CD8-positive, alpha-beta memory T cell (primary cell): ENCODE measurements at places on chromosomes 5 and 9. TPM values are rescaled to one million over a fixed set of nuclear protein-coding genes. Genes with fewer than 3 reads are reported as not detected.
A peak's percentile ranks its signal among the peaks of the same experiment; 100 is the strongest.

Gene RAB3C
- not detected for total RNA-seq

Gene LEAP2
- total RNA-seq: 2.7 TPM

Gene TLX3
- total RNA-seq: not detected

Gene SH3RF2
- 0.09 TPM for total RNA-seq

Gene TRIM7
- 2.3 TPM for total RNA-seq

Gene SAPCD2
- 12.7 TPM for total RNA-seq

GRCh38 chr9:107721705-107722245, 232.2 kb upstream of the KLF4 start:
- no peak overlapping the region for H3K27ac ChIP-seq
- no peak overlapping the region for H3K4me3 ChIP-seq
- no peaks in the 10 kb centered on the region for H3K4me1 ChIP-seq

- H3K4me3 ChIP-seq: no peak overlapping the region
- H3K4me1 ChIP-seq: no peaks in the 10 kb centered on the region
- no peaks in the 10 kb centered on the region for H3K27me3 ChIP-seq
- DNase-seq: no peak
Observed at GRCh38 chr5:159515197-159515596, 184.9 kb upstream of the IL12B start.

DNA sequence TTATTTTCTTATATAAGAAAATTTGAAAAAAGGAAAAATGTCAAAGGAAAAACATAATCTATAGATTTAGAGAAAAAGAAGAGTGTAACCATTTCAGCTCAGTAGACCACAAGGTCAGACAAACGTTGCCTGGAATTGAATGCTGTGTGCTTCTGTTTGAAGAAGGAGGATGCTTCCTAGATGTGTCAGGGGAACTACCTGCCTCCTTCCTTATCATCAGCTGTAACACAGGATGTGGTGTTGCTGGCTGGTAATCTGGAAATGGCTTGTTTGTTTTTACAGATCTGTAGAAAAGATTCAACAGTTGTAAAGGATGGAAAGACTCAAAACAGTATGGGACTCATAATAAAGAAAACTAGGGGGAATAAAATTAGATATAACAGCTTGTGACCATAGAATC, 160.7 kb upstream of the MEF2C start:
- no peaks in the 10 kb centered on the region for H3K36me3 ChIP-seq
- H3K4me3 ChIP-seq: no peak overlapping the region
- DNase-seq: no peak
- H3K27me3 ChIP-seq: no peaks in the 10 kb centered on the region

GRCh38 chr5:112142769-112143270, 276.3 kb downstream of the EPB41L4A start:
- H3K27me3 ChIP-seq: no peaks in the 10 kb centered on the region
- H3K36me3 ChIP-seq: no peaks in the 10 kb centered on the region
- DNase-seq: no peak

DNA sequence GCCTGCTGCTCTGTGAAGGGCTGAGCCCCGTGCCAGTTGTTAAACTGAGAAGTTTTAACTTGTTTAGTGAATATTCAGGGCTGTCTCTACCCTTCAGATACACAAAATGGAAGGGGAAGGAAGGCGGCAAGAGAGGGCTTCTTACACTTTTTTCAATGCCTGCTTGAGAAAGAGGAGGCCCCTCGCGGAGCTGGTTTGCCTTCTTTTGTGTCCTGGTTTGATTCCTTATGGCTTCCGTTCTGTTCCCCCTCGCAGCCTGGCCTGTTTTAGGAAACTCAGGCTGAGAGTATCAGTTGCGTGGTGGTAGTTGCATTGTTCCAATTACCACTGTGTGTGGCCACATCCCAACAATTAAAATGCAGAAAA, 1.0 kb downstream of the FAM53C start:
- peak overlapping the region; percentile 70 for H3K4me3 ChIP-seq
- no peaks in the 10 kb centered on the region for H3K27me3 ChIP-seq
- peaks cover 31% of the 10 kb centered on the region for H3K4me1 ChIP-seq
- H3K27ac ChIP-seq: peak overlapping the region; percentile 85

GRCh38 chr9:109710830-109711229, 69.2 kb upstream of the PALM2AKAP2 start:
- no peak overlapping the region for H3K4me3 ChIP-seq
- no peak overlapping the region for H3K27ac ChIP-seq
- H3K27me3 ChIP-seq: no peaks in the 10 kb centered on the region
- no peaks in the 10 kb centered on the region for H3K36me3 ChIP-seq
- DNase-seq: no peak
- no peaks in the 10 kb centered on the region for H3K4me1 ChIP-seq

DNA sequence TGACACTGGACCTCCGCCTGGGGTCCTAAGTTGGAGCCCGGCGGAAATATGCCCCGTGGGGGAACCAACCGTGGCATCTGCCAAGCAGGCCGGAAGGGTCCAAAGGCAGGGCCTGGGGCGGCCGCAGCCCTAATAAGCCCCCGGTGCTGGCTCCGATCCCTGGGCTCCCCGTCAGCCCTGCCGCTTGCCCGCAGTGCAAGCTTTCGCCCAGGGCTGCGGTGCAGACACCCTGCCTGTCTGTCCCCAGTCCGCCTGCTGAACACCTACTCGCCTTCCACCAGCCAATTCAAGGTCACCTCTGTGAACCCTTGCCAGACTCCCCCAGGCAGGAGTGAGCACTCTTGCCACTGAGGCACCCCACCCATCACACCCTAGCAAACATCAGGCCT, 502 bp upstream of the PTGR1 start:
- no peaks in the 10 kb centered on the region for H3K36me3 ChIP-seq
- no peak overlapping the region for H3K27ac ChIP-seq
- no peak for DNase-seq
- peaks cover 18% of the 10 kb centered on the region for H3K4me1 ChIP-seq
- no peak overlapping the region for H3K4me3 ChIP-seq

GRCh38 chr9:81390792-81391456, 298.4 kb downstream of the TLE1 start:
- H3K36me3 ChIP-seq: no peaks in the 10 kb centered on the region
- no peaks in the 10 kb centered on the region for H3K4me1 ChIP-seq
- DNase-seq: no peak
- no peak overlapping the region for H3K27ac ChIP-seq
- H3K27me3 ChIP-seq: no peaks in the 10 kb centered on the region

- no peak overlapping the region for H3K27ac ChIP-seq
- DNase-seq: no peak
- H3K36me3 ChIP-seq: no peaks in the 10 kb centered on the region
- H3K4me1 ChIP-seq: no peaks in the 10 kb centered on the region
- H3K4me3 ChIP-seq: no peak overlapping the region
Observed at GRCh38 chr5:134995850-134996402, 28.2 kb downstream of the CATSPER3 start.

DNA sequence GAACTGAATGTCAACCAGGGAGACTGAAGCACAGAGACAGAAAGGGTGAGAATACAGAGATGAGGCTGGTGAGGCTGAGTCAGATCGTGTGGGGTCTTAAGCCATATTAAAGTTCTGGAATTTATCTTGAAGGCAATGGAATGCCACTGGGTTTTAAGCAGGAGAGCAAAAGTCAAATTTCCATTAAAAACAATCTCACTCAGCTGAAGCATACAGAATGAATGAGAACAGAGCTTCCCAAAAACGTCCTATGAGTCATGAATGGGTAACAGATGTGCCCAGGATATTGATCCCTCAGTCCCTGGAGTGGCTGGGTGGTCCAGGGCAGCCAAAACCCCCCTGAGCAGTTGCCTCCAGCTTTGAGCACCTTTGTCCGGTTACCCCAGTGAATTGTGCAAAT, 44.9 kb downstream of the PFDN1 start:
- no peak for DNase-seq
- no peaks in the 10 kb centered on the region for H3K36me3 ChIP-seq
- H3K27ac ChIP-seq: no peak overlapping the region
- H3K4me1 ChIP-seq: peaks cover 17% of the 10 kb centered on the region
- no peaks in the 10 kb centered on the region for H3K27me3 ChIP-seq

DNA sequence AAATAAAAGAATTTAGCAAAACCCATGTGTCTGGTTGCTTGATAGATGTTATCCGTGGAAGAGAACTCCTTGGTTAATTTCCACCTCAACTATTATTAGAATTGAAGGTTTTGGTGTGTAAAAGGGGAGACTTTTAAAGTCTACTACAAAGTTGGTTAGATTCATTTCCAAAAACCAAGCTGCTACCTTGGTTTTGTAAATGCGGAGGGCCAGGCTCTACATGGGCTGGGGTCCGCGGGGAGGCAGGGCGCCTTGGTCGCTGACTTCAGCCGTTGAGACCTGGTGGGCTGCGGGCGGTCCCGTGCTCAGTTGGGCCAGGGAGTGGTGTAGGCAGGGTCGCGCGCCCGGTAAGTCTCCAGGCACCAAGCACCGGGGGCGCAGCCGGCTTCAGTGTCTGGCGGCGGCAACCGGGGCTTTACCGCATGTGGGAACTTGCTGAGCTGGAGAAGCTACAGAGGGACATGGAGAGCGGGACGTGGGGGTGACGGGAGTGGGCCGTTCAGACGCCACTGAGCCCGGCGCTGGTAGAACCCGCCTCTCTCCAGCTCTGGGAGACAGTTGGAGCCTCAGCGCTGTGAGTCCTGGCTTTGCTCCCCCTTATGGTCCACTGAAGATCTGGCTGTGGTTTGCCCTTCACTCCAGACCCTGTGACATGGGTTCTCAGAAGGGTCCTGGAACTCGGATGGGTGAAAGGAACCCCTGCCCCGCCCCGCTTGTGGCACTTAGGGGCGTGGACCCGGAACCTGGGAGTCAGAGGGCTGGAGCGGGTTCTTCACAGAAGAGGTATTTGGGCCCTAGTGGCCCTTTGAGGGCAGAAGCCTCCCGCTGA, 11.8 kb downstream of the NR2F1 start:
- no peak overlapping the region for H3K4me3 ChIP-seq
- H3K36me3 ChIP-seq: no peaks in the 10 kb centered on the region
- no peak for DNase-seq
- peaks cover 66% of the 10 kb centered on the region for H3K27me3 ChIP-seq
- no peak overlapping the region for H3K27ac ChIP-seq

- H3K4me1 ChIP-seq: peaks cover 27% of the 10 kb centered on the region
- peak; percentile 95 for DNase-seq
- H3K36me3 ChIP-seq: peaks cover 13% of the 10 kb centered on the region
- peak within 1 kb of the TSS; percentile 91 for H3K4me3 ChIP-seq
- H3K27me3 ChIP-seq: no peaks in the 10 kb centered on the region
Observed at GRCh38 chr5:41903892-41904799, at the start of gene RIMOC1. RIMOC1 (plus strand) TSS chr5:41904344; CDS start chr5:41904368, 24 bp downstream.

GRCh38 chr9:136695435-136695895, 8.2 kb upstream of the AGPAT2 start:
- peaks cover 6% of the 10 kb centered on the region for H3K4me1 ChIP-seq
- H3K27ac ChIP-seq: no peak overlapping the region
- no peak for DNase-seq
- H3K27me3 ChIP-seq: no peaks in the 10 kb centered on the region
- no peaks in the 10 kb centered on the region for H3K36me3 ChIP-seq
